ENCODE measurements at places on chromosomes 7 and 10.

- DNase-seq, result no peak
Measured at GRCh38 chr7:121513105-121513504, 117.0 kb upstream of the FAM3C start.

GRCh38 chr7:36279200-36279925 lies 110.3 kb upstream of the ANLN start:
- DNase-seq, result no peak

DNA sequence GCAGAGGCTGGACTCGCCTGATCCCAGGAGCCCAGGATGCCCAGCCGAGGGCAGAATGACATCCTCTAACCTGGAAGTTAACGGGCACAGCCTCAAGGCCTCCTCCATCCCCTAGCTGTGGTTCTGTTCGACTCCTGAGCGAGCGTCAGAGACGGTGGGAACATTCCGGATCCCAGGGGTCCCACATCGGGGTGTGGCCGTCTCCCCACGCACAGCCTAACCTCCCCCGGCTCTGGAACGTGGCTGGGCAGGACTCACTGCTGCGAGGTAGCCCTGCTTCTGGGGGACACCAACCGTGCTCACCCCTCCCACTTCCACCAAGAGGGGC lies 8.4 kb downstream of the FOXL3 start:
- DNase-seq, result no peak

DNA sequence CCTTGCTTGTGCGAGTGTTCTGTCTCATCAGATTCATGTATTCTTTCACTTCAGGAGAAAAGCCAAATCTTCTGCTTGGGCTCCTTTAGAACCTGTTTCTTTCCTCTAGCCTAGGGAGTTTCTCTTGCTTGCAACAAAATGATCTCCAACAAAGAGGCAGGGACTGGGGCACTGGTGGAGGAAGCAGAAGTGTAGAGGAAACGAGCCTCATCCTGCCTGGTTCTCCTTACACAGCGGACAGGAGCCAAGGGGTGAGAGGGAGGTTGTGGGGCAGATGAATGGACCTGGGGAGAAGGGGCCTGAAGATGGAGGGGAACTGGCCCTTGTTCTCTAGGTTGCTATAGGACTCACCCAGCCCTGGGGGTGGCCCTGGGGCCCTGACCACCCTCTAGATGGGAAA lies 141.1 kb downstream of the PKD1L1 start:
- no peak for DNase-seq

GRCh38 chr10:80709866-80710265 lies 172.2 kb downstream of the SH2D4B start:
- DNase-seq, result no peak

DNA sequence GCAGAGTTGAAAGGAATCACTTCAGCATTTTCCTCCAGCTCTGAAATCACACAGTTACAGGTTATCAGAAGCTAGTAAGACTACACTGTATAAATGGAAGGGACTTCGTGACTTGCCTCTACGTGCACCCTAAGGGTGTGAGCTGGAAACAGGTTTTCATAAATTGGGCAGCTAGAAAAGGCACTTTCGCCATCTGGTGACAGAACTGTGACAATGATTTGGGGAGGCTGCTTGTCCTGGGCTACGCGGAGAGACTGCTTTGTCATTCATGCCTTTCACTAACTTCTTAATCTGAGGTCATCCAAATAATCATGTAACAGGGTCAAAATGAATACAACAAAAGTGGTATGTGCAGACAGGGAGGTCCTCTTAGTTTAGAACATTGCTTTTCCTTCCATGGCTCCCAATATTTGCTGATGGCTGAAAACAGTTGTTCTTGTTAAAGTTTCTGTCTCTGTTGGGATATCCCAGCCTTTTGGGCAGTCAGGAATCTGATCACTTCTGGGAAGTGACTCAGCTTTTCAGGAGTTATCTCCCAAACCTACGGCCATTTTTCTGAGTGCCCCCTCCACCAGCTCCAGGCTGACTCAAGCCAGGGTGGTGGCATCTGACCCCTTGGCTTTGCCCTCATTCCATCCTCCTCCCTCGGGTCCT lies 17.8 kb downstream of the VWC2 start:
- DNase-seq, result no peak

- DNase-seq, result no peak
Measured at GRCh38 chr10:1657479-1657878, 79.8 kb downstream of the ADARB2 start.

- DNase-seq, result no peak
Measured at GRCh38 chr7:101171442-101171837, 6.1 kb upstream of the VGF start.

GRCh38 chr10:34548466-34548865 lies 266.6 kb downstream of the PARD3 start:
- DNase-seq, result no peak

DNA sequence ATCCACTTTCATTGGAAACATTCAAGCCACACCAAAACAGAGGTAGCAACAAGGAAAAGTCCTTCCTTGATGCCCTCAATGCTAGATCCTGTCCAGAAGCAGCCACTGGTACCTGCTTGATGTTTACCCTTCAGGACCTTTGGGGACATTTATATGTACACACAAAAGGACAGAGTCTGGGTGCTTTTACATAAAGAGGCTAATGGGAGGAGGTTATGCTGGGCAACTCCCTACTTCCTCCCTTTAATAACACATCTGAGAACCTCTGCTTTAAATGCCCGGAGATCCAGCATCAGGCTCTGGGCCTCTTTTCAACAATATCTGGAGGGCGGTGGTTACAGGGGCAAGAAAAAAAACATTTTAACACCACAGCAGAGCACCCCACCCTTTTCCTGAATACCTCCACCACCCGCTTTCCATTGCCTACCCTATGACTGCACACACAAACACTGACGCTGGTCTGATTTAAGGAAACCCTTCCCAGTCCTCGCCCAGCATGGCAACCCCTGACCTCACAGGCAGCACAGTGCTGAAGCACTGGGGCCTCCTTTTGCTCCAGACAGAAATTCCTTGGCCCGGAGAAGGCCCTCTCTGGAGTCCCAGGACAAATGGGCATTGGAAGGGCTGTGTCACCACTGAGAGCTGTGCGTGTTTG lies 39.3 kb upstream of the DUSP5 start:
- DNase-seq, result no peak

DNA sequence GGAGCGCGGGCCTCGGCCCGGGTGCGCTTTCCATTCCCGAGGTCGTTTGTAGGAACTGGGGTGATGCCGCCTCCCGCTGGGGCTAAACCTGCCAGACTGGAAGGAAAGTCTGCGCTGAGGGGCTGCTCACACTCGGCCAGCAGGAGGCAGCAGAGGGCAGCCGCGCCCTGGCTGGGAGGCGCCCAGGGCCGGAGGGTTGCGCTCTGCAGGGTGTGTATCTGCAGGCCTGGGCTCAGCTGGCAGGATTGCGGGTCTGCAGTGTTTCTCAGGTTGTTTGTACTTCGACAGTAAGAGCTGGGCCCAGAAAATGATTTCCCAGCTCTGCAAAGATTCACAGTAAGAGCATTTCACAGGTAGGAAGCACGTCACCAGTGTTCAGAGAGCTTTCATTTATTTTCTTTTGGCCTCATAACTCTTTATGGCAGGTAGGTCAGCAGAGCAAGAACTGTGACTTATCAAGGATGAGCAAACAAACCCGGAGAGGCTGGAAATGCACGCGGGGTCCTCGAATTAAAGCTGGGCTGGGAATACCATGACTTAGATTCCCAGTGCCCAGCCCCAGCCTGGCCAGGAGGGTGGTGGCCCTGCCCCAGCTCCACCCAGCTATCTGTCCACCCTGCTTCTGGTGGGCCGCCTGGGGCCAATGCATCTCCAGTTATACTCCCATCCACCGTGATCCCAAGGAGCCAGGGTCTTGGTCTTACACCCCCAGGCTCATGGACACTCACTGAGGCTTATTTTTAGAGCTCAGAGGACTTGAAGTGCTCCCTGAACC lies 15.2 kb upstream of the PPP2R2D start:
- peak; percentile 88 for DNase-seq

DNA sequence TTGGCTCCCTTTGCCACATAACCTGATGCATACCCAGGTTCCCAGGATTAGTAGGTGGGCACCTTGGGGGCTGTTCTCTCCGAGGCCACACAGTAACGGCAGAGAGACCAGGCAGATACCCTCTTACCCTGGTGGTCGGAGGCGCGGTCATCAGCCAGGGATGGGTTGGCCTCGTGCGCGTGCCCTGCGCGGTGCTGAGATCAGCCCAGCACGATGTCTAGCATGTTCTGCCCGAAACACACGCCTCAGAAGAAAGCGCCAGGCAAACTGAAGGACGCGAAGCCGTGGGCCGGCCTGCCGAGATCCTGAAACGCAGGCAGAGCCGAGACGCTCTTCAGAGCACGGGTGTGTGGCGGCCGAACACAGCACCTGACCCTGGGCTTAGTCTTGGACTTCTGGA lies 34.7 kb upstream of the CFAP46 start:
- DNase-seq, result no peak

GRCh38 chr7:22853674-22854157 lies 31.1 kb upstream of the TOMM7 start:
- no peak for DNase-seq

DNA sequence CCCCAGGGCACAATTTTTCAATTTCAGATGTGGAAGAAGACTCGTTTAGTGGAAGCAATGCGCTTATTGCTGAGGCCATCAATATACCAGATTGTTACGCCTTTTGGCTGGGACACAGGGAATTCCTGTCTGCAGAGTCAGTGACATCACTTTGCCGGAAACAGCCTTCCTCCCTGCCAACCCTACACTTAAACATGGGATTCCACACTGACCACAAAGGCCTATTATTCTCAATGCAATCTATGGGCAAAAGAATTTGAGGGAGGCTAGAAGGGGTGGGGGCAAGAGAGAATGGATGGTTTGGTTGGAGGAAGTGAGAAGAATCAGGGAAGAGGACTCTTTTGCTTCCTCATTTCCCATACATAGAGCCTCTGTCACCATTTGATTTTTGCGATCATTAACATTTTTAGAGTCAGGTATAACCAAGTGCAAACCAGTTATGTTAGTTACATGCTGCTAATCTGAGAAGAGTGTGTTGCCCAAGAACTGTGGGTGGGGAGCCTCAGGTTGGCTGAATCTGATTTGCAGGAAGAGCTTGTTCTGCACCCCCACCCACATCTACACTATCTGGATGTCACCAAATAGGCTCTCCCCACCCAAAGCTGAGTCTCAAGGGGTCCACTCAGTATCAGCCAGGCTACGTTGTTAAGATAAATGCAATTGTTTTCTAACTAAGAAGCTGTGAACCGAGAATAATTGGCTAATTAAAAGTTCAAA lies 58.2 kb downstream of the ENTPD1 start:
- DNase-seq, result peak; percentile 83

DNA sequence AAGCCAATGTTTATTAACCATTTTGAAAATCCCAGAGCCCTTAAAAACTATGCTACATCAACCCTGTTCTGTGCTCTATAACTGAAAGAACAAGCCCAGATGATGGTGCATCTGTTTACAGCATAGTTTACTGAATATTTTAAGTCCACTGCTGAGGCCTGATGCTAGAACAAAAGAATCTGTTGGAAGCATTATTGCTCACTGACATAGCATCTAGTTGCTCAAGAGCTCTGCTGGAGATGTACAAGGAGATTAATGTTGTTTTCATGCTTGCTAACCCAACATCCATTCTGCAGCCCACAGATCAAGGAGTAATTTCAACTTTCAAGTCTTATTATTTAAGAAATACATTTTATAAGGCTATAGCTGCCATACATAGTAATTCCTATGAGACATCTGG lies 181.3 kb upstream of the FEZF1 start:
- DNase-seq, result no peak

DNA sequence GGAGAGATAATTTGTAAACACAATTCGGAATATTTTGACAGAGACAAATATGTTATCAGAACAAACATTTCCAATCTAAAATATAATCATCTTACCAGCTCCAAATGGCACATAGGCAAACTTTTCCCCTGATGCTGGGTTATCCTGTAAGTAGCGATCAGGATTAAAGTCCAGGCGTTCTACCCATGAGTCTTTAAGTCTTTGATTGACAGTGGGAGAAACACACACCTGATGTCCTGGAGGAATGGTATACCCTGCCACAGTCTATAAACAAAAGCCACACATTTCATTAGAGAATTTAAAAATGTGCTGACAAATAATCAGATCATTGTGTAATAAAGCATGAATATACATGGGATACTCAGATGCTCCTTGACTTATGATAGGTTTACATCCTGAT lies 17.3 kb downstream of the CYP51A1 start:
- DNase-seq, result no peak

- no peak for DNase-seq
Measured at GRCh38 chr7:117937753-117938483, 64.7 kb upstream of the CTTNBP2 start.

DNA sequence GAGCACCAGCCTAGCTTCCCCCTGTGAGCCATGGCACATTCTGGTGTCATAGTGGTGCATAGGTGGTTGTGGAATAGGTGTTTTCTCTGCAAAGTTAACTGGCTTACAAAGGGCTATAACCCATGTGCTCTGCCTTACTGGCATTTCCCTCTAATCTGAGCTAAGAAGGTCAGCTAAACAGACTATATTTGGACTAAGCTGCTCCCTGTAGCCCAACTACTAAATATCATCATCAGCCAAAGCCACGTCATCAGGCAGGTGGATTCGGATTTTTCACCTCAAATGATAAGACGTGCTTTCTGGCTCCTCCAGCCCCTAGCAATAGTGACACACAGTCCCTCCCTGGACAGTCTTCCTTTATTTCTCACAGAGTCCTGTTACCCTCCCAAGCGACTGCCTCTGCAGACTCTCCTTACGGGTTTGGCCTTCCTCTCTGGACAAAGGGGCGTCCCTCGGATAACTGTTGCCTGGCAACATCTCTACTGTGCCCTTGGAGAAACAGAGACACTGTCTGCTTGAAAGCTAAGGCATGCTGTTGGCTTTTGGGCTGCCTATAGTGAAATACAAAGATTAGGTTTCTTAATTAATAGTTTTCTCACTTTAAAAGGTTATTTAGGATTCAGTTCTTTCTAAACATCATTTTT lies 9.1 kb downstream of the SLC13A4 start:
- DNase-seq, result no peak

DNA sequence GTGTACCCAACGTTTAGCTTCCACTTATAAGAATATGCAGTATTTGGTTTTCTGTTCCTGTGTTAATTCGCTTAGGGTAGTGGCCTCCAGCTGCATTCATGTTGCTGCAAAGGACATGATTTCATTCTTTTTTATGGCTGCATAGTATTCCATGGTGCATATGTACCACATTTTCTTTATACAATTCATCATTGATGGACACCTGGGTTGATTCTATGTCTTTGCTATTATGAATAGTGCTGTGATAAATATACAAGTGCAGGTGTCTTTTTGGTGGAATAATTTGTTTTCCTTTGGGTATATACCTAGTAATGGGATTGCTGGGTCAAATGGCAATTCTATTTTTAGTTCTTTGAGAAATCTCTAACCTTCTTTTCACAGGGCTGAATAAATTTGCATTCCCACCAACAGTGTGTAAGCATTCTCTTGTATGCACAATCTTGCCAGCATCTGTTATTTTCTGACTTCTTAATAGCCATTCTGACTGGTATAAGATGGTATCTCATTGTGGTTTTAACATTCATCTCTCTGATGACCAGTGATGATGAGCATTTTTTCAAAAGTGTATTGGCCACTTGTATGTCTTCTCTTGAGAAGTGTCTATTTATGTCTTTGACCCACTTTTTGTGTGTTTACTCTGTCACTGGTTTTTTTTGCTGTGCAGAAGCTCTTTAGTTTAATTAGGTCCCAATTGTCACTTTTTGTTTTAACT lies 72.5 kb upstream of the CC2D2B start:
- DNase-seq, result no peak

GRCh38 chr10:133083422-133084100 lies 4.2 kb upstream of the ADGRA1 start:
- DNase-seq, result no peak

GRCh38 chr10:60769406-60769805 lies 8.9 kb upstream of the CDK1 start:
- no peak for DNase-seq
